NCI-H446 treated with DMSO at 0.1 percent for 48 hours (cell line): ENCODE measurements at places on chromosomes 7 and 10.

DNA sequence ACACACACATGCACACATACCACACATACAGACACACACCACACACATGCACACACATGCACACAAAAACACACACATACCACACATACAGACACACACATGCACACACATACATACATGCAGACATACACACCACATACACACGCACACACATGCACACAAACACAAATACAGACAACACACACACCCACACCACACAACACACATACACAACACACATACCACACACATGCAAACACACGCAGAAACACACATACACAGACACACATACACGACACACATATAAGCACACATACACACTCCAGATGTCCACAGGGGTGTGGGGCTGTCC is 60.1 kb upstream of the PPP2R2D start:
- DNase-seq = no peak

DNA sequence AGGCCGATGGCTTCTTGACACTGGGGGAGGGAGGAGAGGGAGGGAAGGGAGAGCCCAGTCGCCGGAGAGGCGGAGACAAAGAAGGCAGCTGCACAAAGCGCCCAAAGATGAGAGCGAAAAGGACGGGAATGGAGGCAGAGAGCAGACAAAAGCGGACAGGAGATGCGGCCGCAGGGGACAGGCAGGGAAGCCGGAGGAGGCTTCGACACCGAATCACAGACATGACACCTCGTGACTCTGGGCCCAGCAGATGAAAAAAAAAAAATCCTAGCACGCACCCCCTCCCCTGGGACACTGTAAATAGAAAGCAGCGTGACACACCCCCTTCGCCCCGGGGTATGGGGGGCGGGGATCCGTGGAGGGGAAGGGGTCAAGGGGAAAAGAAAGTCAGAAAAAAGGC is 976 bp downstream of the NAT16 start:
- no peak for DNase-seq

DNA sequence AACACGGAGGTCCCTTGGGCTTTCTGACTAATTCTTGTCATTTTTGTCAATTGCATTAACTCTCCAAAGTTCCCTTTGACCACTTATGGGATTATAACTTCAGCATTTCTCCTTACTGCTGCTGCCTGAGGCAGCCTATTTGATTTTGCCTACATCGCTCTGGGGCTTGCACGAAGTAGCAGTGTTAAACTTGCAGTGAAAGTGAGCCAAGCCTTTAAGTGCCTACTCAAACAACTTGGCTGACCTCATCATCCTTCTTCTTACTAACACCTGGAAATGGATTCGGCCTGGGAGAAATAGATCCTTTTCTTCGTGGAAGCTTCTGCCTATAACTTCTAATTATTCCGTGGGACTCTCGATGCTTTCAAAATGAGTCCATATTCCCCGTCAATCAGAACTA is 76.6 kb downstream of the DGKB start:
- no peak for DNase-seq

DNA sequence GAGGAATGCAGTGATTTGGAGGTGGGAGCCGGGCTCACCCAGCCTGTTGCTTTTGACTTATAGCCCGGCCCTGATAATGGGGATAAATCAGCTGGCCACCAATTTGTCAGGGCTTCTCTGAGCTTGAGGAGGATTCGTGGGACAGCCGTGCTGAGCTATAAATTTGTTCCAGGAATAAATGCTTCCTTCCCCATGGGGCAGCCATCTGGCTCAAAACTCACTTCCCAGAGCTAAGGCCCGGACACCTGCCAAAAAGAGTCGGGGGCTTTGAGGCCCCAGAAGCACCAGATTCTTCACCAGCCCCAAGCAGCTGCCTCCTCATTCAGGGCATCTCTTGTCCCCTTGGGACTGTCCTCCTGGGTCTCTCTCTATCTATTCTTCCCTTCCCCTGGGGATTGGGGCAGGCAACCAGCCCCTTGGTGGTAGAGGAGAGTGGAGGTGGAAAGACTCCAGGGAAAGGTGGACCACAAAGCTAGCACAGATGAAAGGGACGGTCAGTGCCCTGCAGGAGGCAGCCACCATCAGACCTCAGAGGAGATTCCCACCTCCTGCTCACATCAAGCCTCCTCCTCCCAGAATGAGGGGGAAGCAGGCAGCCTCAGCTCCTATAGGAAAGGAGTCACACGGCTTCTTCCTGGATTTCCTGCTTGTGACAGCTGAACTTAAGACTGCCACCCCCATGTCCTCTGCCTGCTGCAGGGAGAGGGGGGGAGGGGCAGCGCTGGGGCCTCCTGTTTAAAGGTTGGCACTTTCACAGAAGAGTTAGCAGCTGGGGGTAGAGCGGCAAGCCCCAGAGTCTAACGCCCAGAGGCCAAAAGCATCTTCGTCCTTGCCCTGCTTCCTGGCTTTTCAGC is 44.2 kb upstream of the LRRC4 start:
- DNase-seq = no peak
